Stimulated activated CD4-positive, alpha-beta T cell treated with anti-CD3 and anti-CD28 coated beads, Interleukin-4, amount 100 ng/mL, for 48 hours (primary cell): ENCODE measurements at places on chromosomes 6 and 20.
A peak's percentile ranks its signal among the peaks of the same experiment; 100 is the strongest.

- DNase-seq = no peak
Measured at GRCh38 chr6:42916288-42916687, 435 bp downstream of the PTCRA start.

GRCh38 chr6:158758941-158759479, 60.2 kb downstream of the EZR start:
- no peak for DNase-seq

DNA sequence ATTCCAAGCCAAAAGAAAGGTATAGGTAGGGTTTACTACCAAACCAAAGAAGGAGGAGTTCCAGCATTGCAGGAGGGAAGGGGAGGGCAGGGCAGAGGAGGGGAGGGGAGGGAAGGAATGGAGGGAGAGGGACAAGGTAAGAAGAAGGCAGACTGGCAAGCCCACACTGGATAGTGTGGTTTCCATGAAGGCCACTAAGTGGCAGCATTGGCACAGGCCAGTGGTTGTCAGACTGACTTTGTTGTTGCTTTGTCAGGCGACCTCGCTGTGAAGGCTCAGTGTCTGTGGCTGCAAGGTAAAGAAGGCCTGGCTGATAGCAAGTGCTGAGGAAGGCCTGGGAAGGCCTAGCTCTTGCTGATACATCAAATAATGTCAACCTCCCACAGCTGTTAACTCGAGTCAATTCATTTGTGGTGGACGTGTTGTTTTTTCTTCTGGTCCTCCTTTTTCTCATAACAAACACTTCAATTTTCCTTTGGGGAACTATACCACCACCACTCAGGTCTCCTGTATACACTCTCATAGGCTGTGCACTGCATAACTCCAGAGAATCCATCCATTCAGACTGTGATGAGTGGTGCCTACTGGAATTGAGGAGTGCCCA, 7.7 kb upstream of the ZNF334 start:
- peak; percentile 28 for DNase-seq

DNA sequence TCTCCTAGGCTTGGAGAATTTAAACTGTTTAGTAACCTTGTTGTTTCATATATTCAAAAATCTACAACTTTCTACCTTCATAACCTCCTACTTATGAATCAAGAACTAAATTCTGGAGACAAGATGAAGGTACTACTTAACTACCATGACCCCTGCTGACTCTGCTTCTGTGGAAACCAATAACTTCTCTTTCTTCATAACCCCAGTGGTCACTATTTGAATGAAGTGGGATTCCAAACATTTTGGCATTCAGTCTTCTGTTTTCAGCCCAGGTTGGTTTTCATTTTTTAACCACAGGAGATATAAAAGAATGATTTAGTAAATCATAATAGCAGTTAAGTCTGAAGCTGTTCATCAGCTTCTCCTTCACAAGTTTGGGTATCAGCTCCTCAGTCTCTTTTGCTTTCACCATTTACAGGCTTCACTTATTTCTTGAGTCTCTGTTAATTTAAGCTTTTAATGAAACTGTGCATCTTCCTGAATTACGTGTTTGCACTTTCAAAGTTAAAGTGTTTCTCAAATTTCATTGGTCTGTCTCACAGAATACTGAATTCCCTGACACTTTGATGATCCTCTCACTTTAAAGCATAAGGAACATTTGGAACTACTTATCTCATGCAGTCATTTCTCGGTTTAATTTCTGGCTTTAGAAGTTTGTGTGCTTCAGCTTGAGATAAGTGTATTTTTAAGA, 9.5 kb downstream of the SENP6 start:
- DNase-seq = no peak

DNA sequence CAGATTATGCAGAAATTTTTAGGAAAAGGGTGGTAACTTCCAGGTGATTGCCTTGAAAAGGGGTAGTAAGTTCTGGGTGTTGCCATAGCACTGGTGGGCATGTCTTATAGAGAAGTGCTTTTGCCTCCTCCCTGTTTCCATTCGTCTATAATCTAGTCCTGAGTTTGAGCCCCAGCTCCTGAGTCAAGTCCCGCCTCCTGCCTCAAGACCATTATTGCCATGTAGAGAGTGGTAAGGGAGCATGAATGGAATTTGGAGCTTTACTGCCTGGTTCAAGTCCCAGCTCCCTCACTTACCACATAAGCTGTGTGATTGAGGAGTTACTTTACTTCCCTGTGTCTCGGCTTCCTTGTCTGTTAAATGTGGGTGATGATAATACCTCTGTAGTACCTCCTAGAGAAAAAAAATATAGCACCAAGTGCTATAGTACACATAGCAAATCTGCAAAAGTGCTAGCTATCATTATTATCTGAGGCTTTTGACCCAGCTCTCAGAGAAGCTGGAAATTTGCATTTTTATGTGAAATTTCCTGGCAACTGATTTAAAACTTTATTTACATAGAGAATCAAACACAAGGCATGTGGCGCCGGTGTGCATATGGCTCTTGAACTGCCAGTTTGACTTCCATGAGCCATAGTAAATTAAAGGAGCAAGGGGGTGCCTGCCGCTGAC, 36.0 kb downstream of the TGM6 start:
- DNase-seq = no peak

GRCh38 chr6:158009114-158009891, 27.6 kb downstream of the SYNJ2 start:
- DNase-seq = no peak

DNA sequence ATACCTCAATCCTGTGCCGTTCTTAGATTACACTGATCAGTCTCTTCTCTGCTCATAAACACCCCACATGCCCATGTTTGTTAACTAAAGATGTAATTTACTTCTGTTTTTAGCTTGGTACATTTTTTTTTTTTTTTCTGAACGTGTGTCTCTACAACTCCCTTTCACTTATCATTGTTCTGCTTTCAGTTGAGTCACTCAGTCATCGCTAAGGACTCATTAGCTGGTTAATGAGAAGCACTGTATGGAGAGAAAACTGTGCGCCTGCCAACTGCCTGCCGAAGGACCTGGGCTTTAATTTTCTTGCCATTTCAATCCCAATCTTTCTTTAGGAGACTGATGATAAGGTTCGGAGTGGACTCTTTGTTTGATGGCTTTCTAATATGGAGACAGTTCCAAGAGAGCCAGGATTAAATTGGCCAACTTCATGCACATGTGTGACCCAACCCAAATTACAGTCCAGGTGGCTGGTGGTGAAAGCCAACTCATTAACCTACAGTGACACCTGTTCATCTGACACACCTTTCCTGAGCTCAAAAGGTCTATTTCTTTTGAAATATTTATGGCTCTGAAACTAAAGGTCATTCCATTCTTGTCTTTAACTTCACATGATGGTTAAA, 334.1 kb downstream of the BCKDHB start:
- DNase-seq = no peak

DNA sequence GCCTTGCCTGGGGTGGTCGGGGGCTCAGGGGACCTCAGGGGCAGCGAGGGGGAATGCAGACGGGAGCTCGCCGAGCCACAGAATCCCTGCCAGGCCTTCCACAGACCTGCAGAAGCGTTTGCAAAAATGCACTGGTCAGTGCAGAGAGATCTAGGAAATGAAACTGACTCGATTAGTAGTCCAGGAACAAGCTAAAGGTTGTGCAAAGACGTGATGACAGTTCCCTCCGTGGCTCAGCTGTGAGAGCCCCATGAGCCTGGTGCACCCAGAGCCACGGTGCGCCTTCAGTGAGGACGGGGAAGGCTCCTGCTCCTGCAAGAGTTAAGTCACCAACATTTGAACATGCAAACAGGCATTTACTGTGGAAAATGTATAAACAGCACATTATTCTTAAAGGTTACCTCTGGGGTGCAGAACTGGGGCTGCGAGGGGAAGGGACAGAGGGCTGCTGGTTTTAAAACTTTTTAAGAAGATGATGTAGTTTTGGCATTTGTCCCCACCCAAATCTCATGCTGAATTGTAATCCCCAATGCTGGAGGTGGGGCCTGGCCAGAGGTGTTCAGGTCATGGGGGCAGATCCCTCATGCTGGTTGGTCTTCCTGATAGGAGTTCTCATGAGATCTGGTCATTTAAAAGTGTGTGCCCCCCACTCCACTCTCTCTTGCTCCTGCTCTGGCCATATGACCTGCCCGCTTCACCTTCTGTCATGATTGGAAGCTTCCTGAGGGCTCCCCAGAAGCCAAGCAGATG, 147.3 kb downstream of the DLL1 start:
- DNase-seq = no peak

DNA sequence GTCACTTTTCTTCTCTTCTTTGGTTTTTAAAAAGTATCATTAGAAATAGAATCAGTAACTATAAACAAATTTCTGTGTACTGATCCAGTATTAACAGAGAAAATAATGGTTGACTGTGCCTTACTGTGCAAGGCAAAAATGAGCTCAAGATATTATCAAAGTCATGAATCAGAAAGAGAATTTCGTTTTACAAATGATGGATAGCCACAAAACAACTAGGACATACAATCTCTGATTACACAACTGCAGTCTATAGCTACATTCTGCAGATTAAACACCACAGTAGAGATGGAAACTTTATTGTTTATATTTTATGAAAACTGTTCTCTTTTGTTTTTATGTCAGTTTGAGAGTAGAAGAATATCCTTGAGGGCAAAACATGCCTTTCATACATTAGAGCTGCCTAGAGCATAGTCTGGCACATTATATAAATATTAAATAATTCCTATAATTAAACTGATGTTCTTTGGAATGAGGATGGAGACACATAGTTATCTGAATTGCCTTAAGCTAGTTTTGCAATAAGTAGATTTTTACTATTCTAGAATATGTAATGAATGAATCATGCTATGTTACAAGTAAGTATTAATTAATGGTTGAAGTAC, 333.1 kb downstream of the LAMA2 start:
- DNase-seq = no peak

GRCh38 chr20:43514648-43514999, 7.1 kb downstream of the L3MBTL1 start:
- DNase-seq = no peak

GRCh38 chr6:154164397-154164796, 125.4 kb downstream of the OPRM1 start:
- DNase-seq = no peak

DNA sequence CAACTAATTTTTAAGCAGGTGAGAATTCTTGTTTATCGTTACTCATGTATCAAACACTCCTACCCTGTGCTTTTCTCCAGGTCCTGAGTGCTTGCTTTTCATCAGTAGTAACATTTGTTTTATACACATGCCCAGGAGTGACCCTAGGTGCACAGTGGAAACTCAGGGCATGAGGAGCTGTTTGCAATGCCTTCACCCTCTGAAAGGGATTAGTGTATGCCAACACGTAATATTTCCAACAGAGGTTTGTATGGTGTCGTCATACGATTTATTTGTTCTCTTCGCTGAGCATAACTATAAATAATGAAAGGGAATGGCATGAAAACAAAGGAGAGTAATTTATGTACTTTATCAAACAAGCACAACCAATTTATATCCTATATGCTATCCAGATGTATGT, 537.4 kb upstream of the MMS22L start:
- no peak for DNase-seq

DNA sequence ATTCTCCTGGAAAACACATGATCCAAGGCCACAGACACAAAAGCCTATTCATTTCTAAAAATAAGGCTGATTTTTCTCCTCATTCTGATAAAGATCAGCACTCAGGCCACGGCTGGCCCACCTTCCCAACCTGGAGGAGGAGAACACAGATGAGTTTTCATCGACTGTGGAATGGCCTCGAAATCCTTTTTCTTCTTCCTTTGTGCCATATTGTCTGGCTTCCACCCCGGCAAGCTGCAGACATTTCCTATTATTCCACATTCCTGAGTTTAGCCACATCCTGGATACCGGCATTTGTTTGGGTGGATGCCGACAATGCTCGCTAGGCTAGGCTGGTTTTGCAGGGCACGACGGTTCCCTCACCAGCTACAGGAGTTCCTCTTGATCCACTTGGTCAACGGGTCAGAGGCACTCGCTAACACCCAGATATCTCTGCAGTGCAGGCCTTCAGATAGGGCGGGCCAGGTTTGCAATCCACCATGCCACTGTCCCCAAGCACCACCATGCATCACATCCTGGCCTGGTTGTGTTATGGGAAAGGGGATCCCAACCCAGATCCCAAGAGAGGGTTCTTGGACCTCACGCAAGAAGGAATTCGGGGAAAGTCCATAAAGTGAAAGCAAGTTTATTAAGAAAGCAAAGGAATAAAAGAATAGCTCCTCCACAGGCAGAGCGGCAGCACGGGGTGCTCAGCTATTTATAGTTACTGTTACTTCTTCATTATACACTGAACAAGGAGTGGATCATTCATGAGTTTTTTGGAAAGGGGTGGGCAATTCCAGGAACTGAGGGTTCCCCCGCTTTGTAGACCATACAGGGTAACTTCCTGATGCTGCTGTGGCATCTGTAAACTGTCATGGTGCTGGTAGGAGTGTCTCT, 4.2 kb upstream of the CTSZ start:
- DNase-seq = no peak

DNA sequence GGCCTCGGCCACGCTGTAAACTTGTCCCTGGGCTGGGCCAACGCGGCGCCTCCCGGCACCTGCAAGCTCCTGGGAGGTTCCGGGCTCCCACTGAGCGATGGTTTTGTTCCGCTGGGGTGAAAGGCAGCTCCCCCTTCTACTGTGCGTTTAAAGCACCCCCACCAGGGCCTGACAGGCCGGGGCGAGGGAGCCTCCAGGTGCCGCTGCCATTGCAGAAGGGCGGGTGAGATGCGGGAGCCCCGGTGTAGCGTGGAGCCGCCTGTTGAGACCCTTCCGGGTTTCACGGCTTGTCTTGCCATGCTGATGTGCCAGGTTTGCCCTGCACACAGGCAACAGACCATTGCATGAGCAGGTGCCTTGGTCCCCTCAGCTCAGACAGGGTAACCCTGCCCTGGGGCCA, 2.9 kb downstream of the COL20A1 start:
- no peak for DNase-seq

DNA sequence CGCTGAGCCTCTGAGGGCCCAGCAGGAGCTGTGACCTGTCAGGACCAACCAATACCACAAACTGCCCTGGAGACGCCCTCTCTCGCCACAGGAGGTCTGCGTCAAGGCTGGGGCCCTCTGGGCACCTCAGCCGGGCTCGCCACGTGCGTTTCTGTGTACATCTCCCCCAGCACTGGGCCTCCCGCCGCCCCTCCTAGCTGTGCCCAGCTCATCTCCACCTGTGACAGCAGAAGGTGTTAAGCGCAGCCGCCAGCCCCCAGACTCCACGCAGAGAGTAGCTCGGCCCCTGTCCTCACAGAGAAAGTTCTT, 91.4 kb downstream of the TAF4 start:
- no peak for DNase-seq

DNA sequence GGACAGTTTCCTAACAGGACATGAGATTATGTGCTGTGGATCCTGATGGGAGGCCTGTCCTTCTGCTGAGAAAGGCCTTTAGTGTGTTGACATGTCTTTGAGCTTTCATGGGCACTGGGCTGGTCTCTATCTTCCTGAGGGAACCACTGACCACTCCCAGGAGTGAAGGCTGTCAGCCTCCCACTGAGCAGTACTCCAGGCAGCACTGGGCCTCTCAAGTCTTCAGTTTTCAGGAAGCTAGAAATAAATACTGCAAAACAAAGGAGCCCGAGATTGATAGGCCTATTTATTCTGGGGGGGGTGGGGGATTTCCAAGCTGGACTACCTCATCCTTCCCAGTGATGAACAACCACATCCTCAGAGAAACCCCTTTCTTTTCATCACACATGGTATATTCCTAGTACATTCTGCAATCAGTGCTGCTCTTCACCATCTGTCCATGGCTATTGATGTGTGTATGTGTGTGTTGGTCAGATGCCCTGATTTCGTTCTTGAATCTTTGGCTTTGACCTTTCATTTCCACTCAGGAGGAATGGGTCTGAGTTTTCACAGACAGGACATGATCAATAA, 180.9 kb upstream of the SPTLC3 start:
- DNase-seq = no peak

GRCh38 chr6:111950661-111951496, 77.6 kb upstream of the FYN start:
- no peak for DNase-seq

GRCh38 chr6:125807293-125807692, 16.5 kb downstream of the NCOA7 start:
- DNase-seq = no peak
